Kidney epithelial cell (primary cell): ENCODE measurements at places on chromosomes 1 and 21. TPM values are rescaled to one million over a fixed set of nuclear protein-coding genes. Genes with fewer than 3 reads are reported as not detected.

COL8A2 gene
- 1.2 TPM in 2 replicates for total RNA-seq

DNALI1 gene
- 8.7 and 12.9 TPM in 2 replicates for total RNA-seq

IL20 gene
- total RNA-seq, result not detected in 2 replicates

DNA sequence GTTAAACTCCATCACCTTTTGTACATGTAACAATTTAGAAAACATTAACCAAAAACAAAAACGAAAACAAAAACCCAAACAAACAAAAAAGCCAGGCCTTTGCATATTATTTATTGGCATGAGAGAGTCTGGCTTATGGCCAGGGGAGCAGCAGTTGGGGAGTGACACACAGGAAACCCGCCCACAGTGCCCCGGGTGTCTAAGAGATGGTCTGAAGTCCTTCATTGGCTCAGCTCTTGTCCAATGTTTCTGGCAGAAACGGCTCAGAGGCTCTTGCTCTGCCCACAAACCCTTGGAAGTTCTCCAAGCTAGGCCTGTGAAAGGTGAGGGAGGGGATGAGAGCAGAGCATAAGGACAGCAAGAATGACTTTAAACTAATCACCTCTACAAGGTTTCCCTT is 131.5 kb downstream of the CNIH3 start:
- DNase-seq, result no peak

DNA sequence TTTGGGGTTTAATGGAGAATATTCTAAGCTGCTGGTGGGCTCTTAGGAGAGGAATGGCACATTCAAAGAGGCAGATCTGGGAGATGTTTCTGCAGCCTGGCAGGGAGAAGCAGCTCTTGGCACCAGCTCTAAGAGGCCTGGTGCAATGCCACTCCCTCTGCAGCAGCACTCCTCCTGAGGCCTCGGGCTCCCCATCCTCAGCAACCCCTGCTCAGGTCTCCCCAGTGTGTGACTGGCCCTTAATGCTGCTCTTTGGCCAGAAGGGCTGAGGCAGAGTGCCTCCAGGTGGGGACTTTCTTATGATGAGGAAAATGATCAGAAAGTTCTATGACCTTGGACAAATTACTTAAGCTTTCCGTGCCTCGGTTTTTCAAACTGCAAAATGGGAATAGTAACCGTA is 55.5 kb downstream of the MAB21L3 start:
- no peak for DNase-seq

GRCh38 chr1:63248216-63248615 is 74.2 kb upstream of the FOXD3 start:
- no peak for DNase-seq

FMO3 gene
- not detected in 2 replicates for total RNA-seq

- DNase-seq, result no peak
Measured at GRCh38 chr1:113946678-113947387, 17.7 kb downstream of the HIPK1 start.

KPRP gene
- total RNA-seq, result not detected in 2 replicates

DNA sequence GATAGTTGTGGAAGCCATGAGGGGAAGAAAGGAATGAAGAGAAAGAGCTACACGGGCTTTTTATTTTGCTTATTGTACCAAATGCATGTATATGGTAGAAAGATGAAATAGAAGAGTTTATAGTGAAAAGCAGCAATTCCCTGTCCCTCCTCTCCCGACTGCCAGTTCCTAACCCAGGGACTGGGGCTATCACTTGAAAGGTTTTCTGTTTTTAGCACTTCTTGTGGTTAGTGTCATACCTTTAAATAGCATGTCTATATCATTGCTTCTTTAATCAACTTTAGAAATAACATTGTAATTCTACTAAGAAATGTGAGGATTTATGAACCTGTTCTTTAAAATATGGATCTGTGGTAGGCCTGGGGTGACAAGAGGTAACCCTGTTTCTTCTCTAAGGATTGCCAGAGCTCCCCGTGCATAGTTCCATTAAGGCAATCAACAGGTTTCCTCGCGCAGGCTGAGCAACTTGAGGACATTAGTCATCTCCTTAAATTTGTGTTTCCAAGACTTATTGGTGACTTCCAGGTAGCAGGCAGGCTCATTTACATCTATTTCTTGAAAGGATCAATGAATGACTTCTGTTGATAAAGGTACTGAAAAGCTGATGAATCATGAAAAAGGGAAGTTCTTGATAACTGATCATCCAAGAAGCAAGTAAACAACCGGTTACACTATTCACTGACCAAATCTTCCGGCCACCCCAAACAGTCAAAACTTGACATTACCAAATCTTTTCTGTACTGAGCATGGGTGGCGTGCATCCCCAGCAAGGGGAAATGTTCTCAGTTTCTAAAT is 37.8 kb upstream of the S1PR1 start:
- DNase-seq, result no peak

GRCh38 chr1:7842517-7842916 is 10.3 kb downstream of the UTS2 start:
- DNase-seq, result no peak

DNA sequence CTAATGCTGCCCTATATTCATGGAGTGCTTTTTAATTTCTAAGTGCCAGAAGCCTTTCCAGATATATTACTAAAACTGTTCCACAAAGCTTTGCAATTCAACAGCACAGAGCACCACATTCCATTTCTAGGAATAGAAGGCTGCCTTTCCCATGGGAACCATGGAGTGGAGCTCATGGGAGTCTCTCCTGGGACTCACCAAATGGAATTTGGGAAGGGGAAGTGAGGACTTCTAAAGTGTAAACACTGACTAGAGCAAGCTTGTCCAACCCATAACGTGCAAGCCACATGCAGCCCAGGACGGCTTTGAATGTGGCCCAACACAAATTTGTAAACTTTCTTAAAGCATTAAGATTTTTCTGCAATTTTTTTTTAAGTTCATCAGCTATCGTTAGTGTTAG is 190.4 kb upstream of the TNR start:
- no peak for DNase-seq
